ENCODE measurements at places on chromosomes 4 and X. TPM values are rescaled to one million over a fixed set of nuclear protein-coding genes. Genes with fewer than 3 reads are reported as not detected.

The WWC2 gene
- total RNA-seq: 133 TPM

The STOX2 gene
- 31.6 TPM for total RNA-seq

The FGF5 gene
- not detected for total RNA-seq

The NDUFC1 gene
- 64.5 TPM for total RNA-seq

The CXCL10 gene
- not detected for total RNA-seq

The SLC49A3 gene
- total RNA-seq: 5.8 TPM

The HHIP gene
- total RNA-seq: 0.14 TPM

The NEXMIF gene
- total RNA-seq: 0.94 TPM

The KIAA1210 gene
- not detected for total RNA-seq

DNA sequence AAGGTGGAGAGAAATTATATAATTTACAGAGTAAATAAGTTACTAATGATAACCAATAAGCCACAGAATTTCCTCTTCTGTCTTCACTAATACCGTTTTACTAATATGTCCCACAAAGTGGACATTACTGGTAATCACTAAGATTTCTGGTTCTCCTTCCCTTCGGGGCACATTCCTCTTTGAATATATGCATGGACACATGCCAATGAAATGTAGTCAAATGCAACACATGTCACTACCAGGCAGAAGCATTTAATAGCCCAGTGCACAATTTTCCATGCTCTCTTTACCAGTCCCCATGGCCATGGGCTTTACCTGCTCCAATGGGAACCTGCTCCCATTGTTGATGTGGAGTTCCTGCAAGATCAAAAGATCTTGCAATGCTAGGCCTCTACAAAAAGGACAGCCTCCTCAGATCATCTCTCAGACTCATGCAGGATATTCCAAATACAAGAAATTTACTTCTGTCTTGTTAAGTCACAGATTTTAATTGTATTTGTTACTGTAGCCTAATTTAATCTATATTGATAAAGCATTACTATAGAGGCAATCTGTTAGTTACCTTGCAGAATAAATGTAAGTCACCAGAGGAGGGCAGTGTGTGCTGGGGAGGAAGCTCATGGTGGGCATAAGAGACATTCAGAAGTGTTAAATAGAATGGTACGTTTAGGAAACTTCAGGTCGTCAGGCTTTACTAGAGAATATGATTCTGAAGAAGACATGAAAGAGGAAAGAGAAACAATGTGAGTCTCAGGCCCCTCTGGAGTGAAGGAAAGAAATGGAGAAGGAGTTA is 37.1 kb upstream of the INPP4B start:
- no peaks in the 10 kb centered on the region for H3K27me3 ChIP-seq
- H3K36me3 ChIP-seq: no peaks in the 10 kb centered on the region
- peak; percentile 24 for DNase-seq
- no peak overlapping the region for H3K27ac ChIP-seq

GRCh38 chr4:55177461-55177860 is 52.1 kb upstream of the KDR start:
- no peaks in the 10 kb centered on the region for H3K27me3 ChIP-seq
- peaks cover 52% of the 10 kb centered on the region for H3K4me1 ChIP-seq
- DNase-seq: no peak
- H3K4me3 ChIP-seq: no peak overlapping the region
- no peaks in the 10 kb centered on the region for H3K36me3 ChIP-seq
- no peak overlapping the region for H3K27ac ChIP-seq

DNA sequence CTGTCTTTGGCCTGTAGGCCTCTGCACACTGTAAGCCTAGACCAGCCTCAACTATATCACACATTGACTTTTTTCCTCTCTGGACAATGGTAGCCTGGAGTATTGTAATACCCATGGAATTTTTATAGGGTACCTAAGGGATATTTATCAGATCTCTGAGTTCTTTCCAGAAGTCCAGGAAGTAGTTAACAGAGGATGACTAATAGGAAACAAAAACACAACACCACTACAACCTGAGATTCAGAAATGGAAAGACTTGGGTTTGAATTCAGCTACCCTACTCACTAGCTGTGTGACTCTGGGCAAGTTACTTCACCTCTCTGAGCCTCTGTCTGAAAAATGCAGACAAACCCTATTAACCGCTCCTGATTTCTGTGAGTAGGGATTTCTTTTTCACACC is 7.7 kb upstream of the STX18 start:
- no peaks in the 10 kb centered on the region for H3K4me1 ChIP-seq
- no peak overlapping the region for H3K27ac ChIP-seq
- no peak for DNase-seq
- H3K36me3 ChIP-seq: peaks cover 78% of the 10 kb centered on the region

GRCh38 chrX:42420426-42420825 is 357.5 kb downstream of the PPP1R2C start:
- no peaks in the 10 kb centered on the region for H3K36me3 ChIP-seq
- H3K27ac ChIP-seq: no peak overlapping the region
- H3K27me3 ChIP-seq: no peaks in the 10 kb centered on the region
- 0 out of 2 replicates have a peak, but pooled peaks cover 3% of the 10 kb centered on the region for H3K4me1 ChIP-seq

GRCh38 chrX:19795307-19795706 is 92.1 kb downstream of the SH3KBP1 start:
- no peak overlapping the region for H3K4me3 ChIP-seq
- peaks cover 27% of the 10 kb centered on the region for H3K4me1 ChIP-seq
- no peaks in the 10 kb centered on the region for H3K27me3 ChIP-seq
- no peak for DNase-seq

- peaks cover 14% of the 10 kb centered on the region for H3K4me1 ChIP-seq
- H3K36me3 ChIP-seq: peaks cover 25% of the 10 kb centered on the region
- H3K27me3 ChIP-seq: no peaks in the 10 kb centered on the region
- peak overlapping the region; percentile 58 for H3K27ac ChIP-seq
- DNase-seq: no peak
These were observed 7.8 kb downstream of the HMGB3 start for GRCh38 chrX:150990910-150991309.

- no peak overlapping the region for H3K27ac ChIP-seq
- DNase-seq: no peak
- H3K27me3 ChIP-seq: peaks cover 8% of the 10 kb centered on the region
- no peaks in the 10 kb centered on the region for H3K36me3 ChIP-seq
- H3K4me3 ChIP-seq: no peak overlapping the region
These were observed 7.0 kb upstream of the HS6ST2 start for GRCh38 chrX:132965461-132965860.

- peaks cover 14% of the 10 kb centered on the region for H3K36me3 ChIP-seq
- peaks cover 3% of the 10 kb centered on the region for H3K27me3 ChIP-seq
- peaks cover 17% of the 10 kb centered on the region for H3K4me1 ChIP-seq
- no peak for DNase-seq
These were observed 21.1 kb upstream of the PAPSS1 start for GRCh38 chr4:107740950-107741701.

- H3K36me3 ChIP-seq: no peaks in the 10 kb centered on the region
- no peak overlapping the region for H3K4me3 ChIP-seq
- H3K27me3 ChIP-seq: no peaks in the 10 kb centered on the region
- H3K4me1 ChIP-seq: peaks cover 36% of the 10 kb centered on the region
- no peak overlapping the region for H3K27ac ChIP-seq
These were observed 52.8 kb downstream of the GPRIN3 start for GRCh38 chr4:89254847-89255246.

- peaks cover 22% of the 10 kb centered on the region for H3K4me1 ChIP-seq
- H3K4me3 ChIP-seq: no peak overlapping the region
These were observed 401.8 kb downstream of the PABPC4L start for GRCh38 chr4:133799717-133800315.

GRCh38 chr4:148618856-148619255 is 176.6 kb upstream of the NR3C2 start:
- H3K36me3 ChIP-seq: peaks cover 8% of the 10 kb centered on the region
- H3K4me3 ChIP-seq: no peak overlapping the region
- H3K4me1 ChIP-seq: no peaks in the 10 kb centered on the region

DNA sequence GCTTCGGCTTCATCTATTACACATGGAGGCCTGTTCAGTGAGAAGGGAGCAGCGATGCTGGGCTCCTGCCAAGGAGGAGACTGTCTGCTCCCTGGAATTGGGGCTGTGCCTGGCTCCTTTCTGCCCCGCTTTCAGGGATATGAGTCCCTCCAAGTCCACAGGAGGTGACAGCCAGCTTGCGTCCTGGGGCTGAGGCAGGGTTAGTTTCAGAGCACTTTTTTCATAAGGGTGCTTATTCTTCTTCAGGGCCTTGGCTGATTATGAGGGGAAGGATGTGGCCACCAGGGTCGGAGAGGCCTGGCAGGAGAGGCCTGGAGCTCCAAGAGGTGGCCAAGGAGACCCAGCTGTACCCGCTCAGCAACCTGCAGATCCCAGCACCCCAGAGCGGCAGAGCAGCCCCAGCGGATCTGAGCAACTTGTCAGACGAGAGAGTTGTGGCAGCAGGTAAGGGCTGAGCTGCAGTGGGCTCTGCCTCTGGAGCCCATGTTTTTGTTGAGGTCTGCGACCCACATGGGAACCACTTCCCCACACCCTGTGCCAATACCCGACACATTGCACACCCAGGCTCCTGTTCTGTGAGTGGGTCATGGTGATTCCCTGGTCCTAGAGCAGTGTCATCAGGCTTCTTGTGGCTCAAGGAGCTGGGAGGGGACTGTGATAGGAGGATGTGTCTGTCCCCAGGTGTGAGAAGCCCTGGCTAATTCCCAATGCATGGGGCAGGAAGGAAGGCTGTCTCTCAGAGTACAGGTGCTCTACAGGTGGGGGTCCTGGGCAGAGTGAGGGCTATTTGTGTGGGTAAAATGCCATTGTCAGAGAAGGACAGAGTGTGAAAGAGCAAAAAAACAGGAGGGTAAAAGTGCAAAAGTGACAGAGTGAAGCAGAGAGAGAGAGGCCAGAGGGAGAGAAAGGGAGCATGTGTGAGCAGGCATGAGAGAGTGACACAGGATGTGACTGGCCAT is 47.4 kb downstream of the ZNF185 start:
- peaks cover 2% of the 10 kb centered on the region for H3K4me1 ChIP-seq
- no peak overlapping the region for H3K27ac ChIP-seq
- DNase-seq: no peak
- no peaks in the 10 kb centered on the region for H3K36me3 ChIP-seq
- peaks cover 6% of the 10 kb centered on the region for H3K27me3 ChIP-seq

GRCh38 chr4:128349921-128350320 is 62.3 kb upstream of the PGRMC2 start:
- H3K27me3 ChIP-seq: no peaks in the 10 kb centered on the region
- H3K4me3 ChIP-seq: no peak overlapping the region
- H3K27ac ChIP-seq: no peak overlapping the region

DNA sequence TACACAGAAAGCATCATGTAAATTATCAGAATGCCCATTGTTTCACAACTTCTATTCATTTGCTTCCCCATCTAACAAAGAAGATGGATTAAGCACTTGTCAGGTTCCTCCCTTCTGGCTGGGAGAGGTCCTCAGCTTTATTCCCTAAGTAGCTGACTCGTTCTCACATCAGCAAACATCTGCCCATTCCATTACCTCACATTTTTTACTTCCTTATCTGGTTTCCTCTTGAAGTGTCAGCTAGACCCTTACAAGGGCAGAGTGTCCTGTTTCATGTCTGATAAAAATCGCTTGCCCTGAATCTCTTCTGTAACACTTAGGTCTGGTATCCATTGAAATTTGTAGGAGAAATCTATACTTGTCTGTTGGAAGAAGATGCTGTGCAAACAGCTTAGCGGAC is 34.7 kb downstream of the TMPRSS11A start:
- H3K27ac ChIP-seq: no peak overlapping the region
- no peak overlapping the region for H3K4me3 ChIP-seq
- H3K27me3 ChIP-seq: no peaks in the 10 kb centered on the region
- no peaks in the 10 kb centered on the region for H3K36me3 ChIP-seq
- H3K4me1 ChIP-seq: peaks cover 1% of the 10 kb centered on the region

- H3K4me3 ChIP-seq: no peak overlapping the region
- H3K27ac ChIP-seq: no peak overlapping the region
- H3K27me3 ChIP-seq: peaks cover 2% of the 10 kb centered on the region
- peaks cover 20% of the 10 kb centered on the region for H3K4me1 ChIP-seq
These were observed 236.8 kb downstream of the GPAT3 start for GRCh38 chr4:83772685-83773084.

Measured in WTC11 (cell line).